ENCODE measurements at places on chromosomes 3 and 15.

GRCh38 chr3:77048186-77048585 is 8.3 kb downstream of the ROBO2 start:
- no peak for DNase-seq

GRCh38 chr15:29676961-29677402 is 145.3 kb downstream of the TJP1 start:
- peak; percentile 25 for DNase-seq

GRCh38 chr3:124513610-124513997 is 216.6 kb upstream of the UMPS start:
- no peak for DNase-seq

GRCh38 chr3:194979173-194979572 is 291.8 kb downstream of the XXYLT1 start:
- DNase-seq: no peak

DNA sequence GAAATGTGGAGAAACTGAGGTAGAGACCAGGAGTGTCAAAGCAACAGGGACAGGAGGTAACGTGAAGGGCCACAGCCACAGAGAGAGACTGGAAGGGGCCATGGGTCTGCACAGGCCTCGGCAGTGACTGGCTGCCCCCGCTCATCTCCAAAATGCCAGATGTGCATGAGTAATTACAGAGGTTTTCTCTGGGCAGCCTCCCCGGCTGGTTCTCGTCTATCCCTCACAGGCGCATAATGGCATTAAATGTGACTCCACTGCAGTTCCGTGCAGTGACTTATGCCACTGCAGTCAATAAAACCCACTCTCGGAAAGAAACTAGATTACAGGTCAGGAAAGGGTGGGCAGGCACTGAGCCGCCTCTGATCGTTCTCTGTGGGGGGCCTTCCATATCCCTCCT is 74.7 kb downstream of the WDR76 start:
- DNase-seq: no peak

DNA sequence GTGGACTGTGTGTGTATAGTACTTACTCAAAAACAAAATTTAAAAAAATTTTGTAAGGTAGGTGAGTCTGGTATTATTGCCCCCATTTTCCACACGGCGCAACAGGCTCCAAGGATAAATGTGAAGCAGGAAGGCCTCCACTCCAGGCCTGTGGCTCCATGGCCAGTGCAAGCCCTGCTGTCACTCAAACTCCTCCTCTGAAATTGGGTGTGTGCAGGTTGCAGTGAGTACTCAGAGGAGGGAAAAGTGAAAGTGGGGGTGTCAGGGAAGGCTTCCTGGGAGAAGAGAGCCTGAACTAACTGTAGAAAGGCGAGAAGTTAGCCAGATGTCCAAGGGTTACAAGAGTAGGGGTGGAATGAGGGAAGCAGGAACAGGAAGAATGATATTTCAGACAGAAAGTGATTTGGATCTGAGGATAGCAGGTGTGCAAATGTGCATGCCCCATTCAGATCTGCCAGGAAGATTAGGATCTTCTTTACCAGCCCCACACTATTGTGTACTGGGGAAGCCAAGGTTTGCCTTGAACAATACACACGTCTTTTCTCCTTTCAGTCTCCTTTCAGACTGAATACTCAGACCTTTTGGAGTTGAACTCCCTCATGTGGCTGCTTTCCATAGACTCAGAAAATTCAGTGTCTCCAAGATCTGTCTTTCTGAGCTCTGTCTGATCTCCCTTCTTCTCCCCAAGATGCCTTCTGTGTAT is 48.7 kb upstream of the RYK start:
- peak; percentile 28 for DNase-seq

DNA sequence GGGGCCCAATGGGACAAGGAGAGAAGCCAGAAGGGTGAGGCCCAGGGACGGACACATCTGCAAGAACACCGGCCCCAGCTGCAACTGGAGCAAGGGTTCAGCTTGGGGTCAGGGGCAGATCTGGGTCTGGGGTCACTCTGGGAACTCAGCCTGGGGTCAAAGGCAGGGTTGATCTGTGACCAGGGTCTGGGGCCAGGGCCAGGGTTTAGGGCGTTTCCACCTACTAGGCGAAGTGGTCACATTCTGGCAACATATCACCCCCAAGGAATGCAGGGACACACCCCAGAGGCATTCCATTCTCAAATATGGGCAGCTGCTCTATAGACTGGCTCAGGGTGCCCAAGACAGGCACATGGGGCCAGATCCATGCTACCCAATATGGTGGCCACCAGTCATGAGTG is 9.0 kb downstream of the UROC1 start:
- DNase-seq: no peak

- peak; percentile 8 for DNase-seq
Observed at GRCh38 chr3:103968751-103969150, 1398.0 kb upstream of the ALCAM start.

DNA sequence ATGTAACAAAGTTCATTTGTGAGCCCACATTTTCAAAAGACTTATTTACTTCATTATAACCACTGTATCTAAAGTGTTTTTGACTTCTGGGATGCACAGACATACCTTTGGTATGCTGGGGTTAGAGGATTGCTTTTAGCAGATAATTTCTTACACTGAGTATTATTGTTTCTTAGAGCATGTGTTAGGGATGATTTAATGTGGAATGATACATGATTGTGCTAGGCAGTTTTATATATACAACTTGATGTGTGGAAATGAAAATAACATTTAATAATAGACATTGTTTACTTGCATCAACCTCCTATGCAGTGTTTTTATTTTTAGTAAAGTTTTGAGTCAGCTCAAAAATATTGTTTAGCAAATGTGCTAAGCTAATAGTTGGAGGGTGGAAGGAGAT is 3.4 kb downstream of the KIF23 start:
- DNase-seq: no peak

DNA sequence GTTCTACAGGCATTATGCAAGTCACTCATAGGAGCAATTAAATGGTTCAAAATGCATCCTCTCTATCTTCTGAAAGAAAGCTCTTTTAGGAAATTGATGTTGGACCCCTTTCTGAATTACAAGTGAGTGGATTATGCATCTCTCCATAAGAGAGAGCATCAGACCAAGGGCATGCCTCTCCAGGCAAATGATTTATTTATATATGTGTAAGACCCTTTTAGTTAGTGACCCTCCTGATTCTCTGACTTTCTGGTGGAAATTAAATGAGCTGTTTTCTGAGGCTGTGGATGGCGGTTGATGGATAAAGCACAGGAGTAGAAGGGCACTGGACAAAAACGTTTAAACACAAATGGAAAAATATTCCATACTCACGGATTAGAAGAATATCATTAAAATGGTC is 62.6 kb downstream of the CADPS start:
- DNase-seq: no peak

DNA sequence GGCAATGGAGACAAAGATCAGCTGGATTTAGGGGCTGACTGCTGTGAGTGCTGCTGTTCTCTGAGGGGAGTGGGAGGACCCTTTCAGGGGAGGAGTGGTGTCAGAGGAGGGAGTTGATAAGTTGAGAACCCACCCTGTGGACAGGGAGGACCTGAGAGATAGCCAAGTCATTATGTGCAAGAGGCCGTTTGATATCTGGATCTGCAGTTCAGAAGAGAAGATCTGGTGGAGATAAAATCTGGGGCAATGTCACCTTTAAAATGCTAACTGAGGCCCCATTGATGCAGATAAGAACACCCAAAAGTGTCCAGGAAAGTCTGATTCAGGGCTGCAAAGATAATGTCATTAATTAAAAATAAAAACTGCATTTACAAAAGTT is 256.1 kb upstream of the HES1 start:
- no peak for DNase-seq

GRCh38 chr3:87797872-87798566 is 260.8 kb downstream of the CGGBP1 start:
- DNase-seq: no peak

DNA sequence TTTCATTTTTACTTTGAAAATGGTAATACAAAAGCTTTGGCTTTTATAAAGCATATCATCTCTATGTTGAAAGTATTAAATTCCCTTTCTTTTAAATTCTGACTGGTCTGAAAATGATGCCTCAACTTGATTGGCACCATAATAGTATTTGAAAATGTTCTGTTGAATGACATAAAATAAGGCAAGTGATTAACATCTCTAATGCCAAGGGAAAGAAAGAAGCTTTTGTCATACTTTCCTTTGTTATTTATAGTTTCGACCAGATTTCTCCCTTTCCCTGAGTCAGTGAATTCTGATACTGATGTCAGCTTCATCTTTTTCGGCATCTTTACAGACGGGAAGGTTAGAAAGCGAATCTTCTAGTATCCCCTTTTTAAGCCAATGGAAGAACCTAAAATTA is 3.4 kb upstream of the AP4E1 start:
- DNase-seq: no peak

GRCh38 chr3:5051772-5052171 is 70.3 kb upstream of the ARL8B start:
- no peak for DNase-seq

DNA sequence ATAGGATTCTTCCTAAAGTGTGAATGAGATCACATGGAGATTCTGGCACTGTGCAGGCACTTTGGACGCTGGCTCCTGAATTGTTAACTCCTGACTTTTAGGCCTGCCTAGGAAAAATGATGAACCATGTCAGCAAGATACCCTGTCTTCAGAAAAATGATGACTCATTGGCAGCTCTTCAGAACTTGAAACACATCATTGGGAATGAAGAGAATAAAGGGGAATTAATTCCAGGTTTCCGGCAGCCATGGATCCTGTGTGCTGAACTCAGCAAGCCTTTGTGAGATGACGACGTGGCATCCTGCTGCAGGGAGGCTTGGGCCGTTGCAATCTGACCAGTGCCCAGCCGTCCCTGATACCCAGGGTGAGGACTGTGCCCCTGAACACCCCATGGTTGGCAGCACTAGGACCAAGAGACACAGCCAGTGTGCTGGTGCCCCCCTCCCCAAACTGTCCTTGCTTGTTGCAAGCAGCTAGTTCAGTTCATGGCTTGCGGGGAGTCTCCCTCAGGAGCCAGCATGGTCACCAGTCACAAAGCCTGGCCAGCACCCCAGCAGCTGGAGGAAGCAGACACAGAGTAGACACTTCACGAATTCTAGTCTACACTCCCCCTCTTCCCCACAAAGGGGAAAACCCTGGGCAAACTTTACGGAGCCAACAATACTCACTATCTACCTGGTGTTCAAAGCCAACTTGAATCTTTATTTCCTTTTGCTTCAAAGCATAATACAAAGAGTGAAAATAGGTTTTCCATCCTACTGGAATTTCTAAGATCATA is 7.8 kb upstream of the LIPC start:
- no peak for DNase-seq

GRCh38 chr3:107753494-107753893 is 230.7 kb downstream of the BBX start:
- peak; percentile 54 for DNase-seq

DNA sequence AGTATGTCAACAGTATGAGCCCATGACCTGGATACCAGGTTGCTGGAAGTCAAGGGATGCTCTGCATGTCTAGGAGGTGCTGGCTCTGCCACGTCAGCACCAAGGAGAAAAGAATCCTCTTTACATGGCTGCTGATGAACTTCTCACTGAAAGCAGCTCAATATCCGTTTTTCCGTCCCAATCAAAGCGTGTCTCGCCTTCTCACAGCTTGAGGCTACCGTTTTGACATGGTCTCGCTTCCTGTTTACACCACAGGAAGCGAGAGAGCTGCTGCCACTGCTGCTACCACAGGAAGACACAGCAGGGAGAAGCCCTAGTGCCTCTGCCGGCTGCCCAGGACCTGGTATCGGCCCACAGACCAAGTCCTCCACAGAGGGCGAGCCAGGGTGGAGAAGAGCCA is 27.3 kb downstream of the STARD5 start:
- DNase-seq: no peak

GRCh38 chr15:89675606-89676005 is 3.6 kb downstream of the PLIN1 start:
- no peak for DNase-seq

GRCh38 chr3:15064299-15064834 is 748 bp downstream of the MRPS25 start:
- peak; percentile 42 for DNase-seq

GRCh38 chr15:76208084-76208785 is 103.0 kb downstream of the ETFA start:
- DNase-seq: no peak

GRCh38 chr3:59798372-59799086 is 748.7 kb upstream of the CFAP20DC start:
- no peak for DNase-seq

- DNase-seq: no peak
Observed at GRCh38 chr3:187843654-187844053, 98.4 kb upstream of the BCL6 start.

Measured in ACHN (cell line).